ENCODE measurements at places on chromosomes 6 and 20. TPM values are rescaled to one million over a fixed set of nuclear protein-coding genes. Genes with fewer than 3 reads are reported as not detected.
A peak's percentile ranks its signal among the peaks of the same experiment; 100 is the strongest.

The LY86 gene
- polyA plus RNA-seq: 12.4 TPM

The SPEF1 gene
- 9.6 TPM for polyA plus RNA-seq

The TRIM15 gene
- polyA plus RNA-seq: 0.01 TPM

DNA sequence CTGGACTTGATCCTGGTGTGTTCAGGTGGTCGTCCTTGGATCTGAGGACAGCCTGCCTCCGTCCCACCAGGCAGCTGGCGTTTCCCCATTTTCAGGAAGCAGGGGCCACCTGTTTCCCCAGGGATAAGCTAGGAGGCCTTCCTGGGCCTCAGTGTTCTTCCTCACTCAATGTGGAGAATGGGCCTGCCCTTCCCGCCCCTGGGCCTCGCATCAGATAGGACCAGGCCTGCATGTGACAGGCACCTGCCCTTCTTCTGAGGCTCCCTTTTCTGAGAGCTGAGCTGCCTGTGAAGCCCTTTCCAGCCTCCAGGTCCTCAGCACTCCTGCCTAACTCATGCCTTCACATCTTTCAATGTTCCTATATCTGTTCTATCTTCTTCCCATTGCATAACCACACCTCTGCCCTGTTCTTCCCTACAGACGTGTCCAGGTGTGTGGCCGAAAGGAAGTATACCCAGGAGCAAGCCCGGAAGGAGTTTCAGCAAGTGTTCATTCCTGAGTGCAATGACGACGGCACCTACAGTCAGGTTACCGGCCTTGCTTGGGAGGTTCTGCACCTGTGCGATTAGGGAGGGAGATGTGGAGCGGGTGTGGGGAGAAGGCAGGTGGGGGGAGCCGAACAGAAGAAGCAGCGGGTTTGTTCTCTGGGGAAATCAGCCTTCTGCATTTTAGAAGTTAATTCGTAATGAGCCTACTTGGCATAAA, 85.1 kb downstream of the SMOC2 start:
- no peak for DNase-seq

DNA sequence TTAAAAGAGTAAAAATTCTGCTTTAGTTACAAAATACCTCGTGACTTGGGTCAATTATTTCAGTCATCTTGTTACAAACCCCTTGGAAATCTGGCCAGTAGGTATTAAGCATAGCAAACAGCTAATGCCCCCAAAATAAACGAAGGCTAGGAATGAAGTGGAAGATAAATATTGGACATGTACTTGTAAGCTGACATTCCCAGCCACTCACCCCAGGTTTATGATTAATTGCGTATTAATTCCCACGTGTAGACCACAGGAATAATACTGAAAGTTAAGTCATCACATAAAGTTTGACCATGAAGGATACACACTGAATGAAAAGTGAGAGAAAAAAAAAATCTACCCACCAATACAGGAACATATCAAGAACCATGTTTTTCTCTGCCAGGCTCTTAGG, 936.5 kb upstream of the ADGRB3 start:
- DNase-seq: peak; percentile 17

DNA sequence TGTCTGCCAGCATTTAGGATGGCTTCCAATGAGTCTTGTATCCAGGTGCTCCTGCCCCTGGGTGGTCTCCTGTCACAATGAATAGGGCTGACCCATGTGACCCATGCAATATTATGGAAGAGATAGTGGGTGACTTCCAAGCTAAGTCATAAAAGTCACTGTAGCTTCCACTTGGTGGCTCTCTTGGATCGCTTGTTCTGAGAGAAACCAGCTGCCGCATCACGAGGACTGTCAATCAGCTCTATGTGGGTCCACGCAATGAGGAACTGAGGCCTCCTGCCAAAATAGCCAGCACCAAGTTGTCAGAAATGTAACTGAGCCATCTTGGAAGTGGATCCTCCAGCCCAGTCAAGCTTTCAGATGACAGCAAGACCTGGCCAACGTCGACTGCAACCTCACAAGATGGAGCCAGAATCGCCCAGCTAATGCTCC, 14.9 kb upstream of the MATN4 start:
- DNase-seq: peak; percentile 47

DNA sequence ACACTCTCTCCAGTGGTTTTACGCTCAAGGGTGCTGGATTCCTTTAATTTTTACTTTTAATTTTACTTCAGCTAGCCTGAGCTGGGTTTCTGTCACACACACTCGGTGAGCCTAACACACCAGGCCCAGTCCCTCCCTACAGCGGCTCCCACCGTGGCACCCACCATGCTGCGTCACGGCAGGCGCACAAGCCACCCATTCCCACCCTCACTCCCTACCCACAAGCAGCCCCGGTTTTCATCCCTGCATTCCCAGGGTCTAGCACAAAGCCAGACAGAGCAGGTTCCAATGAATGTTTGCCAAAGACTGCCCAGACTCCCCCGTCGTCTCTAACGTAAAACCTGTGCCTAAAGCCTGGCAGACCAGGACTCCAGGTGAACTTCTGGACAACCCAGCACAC, 50.3 kb downstream of the MYH7B start:
- DNase-seq: peak; percentile 4

DNA sequence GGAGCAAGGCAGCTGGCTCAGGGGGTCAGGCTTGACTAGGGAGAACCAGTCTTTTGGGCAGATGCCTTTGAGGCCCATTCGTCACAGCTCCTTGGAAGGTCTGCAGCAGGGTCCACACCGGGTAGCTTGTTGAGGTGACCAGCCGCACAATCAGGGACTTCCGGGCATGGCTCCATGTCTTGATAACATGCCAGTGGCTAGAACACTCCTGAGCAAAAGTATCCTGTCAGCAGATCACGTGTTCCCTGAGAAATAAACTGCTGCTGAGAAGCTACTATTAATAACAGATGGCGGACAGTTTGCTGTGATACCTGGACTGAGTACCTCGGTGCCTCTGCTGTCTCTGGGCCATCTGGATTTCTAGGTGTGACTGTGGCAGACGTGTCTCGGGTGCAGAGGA, 235.9 kb downstream of the PRKN start:
- no peak for DNase-seq

DNA sequence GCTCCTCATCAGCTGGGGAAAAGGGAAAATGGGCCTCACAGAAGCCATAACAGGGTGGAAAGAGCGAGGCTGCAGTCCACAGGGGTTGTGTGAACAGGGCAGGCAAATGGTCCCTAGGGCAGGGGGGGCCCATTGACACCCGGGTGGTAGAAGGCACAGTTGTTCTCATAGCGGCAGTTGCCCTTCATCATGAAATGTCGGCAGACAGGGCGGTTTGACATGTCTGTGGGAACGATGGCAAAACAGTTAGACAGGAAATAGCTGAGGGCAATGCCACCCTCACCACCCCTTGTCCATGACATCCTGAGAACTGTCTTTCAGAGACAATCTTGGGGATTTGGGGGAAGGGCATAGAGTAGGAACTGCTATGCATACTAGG, 15.6 kb downstream of the PPP1R10 start:
- no peak for DNase-seq

DNA sequence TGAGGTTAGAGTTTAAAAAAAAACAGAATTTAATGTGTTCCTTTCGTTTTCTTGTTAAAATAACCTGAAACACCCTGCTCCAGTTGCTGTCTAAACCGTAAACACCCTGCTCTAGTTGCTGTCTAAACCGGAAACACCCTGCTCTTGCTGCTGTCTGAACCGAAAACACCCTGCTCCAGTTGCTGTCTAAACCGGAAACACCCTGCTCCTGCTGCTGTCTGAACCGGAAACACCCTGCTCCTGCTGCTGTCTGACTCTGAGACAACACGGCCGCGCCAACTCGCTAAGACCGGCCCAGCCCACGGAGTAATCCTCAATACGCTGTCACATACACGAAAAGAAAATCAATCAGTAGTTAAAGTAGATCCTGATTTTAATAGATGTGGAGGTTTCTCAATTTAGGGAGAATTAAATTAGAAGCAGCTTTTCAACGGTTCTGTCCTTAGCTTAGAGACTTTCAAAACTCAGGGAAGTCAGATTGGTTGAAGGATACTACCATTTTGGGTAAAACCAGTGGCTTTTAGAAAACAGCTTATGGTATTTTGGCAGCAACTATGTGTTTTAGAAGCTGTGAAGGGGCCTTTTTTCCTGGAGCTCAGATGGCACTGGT, 98.3 kb downstream of the RAMACL start:
- DNase-seq: peak; percentile 53

DNA sequence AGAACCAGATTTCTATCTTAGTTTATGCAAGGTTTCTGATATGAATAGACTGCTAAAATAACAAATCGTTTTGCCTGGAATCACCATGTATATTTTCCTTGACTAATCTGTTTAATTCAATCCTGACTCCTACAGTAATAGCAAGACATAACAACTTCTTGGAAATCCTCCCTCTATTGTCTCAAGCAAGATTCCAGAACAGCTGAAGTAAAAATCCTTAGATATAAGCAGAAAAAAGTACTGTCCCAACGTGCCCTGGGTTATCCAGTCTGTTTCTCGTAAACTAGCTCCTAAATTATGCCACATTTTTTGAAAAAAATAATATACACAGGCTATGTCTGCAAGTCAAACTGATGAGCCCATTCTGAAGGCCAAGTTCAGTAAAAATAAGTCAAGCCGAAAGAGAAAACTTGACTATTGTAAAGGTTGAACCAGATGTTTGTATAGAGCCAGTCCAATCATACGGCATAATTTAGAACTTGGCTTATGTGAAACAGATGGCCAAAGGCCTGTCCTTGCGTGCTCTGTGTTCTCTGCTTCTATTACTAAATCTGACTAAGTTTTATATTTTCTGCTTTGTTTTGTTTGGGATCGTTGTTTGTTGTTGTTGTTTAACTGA, 341.6 kb upstream of the NRSN1 start:
- DNase-seq: no peak
